Activated CD8-positive, alpha-beta memory T cell treated with anti-CD3 and anti-CD28 coated beads for 48 hours (primary cell): ENCODE measurements at places on chromosomes 5 and 9.

GRCh38 chr5:95524423-95524822, 30.4 kb downstream of the SKIC3 start:
- DNase-seq, result no peak

GRCh38 chr9:80222466-80223169, 650.9 kb downstream of the TLE4 start:
- no peak for DNase-seq

DNA sequence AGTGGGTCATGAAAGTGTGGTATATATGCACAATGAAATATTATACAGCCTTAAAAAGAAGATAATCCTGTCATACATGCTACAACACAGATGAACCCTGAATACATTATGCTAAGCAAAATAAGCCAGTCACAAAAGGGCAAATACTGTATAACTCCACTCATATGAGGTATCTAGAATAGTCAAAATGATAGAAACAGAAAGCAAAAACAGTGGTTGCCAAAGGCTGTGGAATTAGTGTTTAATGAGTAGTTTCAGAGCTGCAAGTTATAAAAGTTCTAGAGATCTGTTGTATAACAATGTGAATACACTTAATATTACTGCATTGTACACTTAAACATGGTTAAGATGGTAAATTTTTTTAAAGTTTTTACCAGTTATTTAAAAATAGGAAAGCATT, 135.0 kb downstream of the OXCT1 start:
- no peak for DNase-seq

- DNase-seq, result no peak
Observed at GRCh38 chr5:178751286-178751685, 20.8 kb upstream of the ZNF354A start.

DNA sequence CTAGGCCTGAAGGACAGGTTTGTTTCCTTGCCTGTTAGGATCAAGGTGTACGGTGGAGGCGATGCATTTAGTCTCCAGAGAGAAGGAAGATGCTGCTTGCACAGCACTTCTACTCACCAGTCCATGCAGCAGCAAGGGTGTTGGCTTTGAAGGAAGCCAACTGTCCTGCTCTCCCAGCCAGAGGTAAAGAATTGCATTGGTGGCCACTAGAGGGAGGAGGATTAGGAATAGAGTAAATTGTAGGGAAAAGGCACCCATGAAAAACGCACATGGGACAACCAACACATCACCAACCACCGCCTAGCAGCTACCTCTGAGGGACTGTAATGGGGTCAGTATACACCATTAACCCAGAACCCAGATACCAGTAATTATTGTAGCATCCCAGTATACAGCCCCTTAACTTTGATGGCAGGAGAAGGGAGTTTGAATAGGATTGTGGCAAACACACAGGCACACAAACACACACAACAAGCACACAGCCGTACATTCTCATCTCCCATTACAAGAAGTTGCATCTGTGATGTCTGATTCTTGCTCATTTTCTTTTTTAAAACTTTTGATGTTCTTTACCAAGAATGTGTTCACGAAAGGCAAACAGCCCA, 267.7 kb downstream of the ADAMTS6 start:
- no peak for DNase-seq

DNA sequence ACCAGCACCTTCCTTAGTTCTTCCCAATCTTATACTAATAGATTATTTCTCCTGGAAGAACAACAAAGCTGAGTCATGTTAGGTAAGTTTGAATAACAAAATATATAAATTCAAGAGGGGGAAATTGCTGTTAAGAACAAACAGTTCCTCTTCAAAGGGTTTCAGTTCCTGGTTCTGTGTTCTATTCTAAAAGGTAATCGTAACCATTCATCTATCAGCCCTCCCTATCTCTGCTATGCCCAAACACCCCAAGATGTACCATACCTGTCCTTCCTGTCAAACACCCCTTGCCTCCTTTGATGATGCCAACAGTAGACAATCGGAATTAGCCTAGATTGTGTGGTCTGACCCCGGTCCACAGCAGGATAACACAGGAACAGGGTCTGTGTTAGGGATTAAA, 4.2 kb upstream of the RNF180 start:
- DNase-seq, result no peak

GRCh38 chr5:139439013-139439903, at the start of gene DNAJC18:
TSS of gene DNAJC18 (minus strand) at chr5:139439525. CDS start at chr5:139439445, 80 bp downstream.
- peak; percentile 75 for DNase-seq

DNA sequence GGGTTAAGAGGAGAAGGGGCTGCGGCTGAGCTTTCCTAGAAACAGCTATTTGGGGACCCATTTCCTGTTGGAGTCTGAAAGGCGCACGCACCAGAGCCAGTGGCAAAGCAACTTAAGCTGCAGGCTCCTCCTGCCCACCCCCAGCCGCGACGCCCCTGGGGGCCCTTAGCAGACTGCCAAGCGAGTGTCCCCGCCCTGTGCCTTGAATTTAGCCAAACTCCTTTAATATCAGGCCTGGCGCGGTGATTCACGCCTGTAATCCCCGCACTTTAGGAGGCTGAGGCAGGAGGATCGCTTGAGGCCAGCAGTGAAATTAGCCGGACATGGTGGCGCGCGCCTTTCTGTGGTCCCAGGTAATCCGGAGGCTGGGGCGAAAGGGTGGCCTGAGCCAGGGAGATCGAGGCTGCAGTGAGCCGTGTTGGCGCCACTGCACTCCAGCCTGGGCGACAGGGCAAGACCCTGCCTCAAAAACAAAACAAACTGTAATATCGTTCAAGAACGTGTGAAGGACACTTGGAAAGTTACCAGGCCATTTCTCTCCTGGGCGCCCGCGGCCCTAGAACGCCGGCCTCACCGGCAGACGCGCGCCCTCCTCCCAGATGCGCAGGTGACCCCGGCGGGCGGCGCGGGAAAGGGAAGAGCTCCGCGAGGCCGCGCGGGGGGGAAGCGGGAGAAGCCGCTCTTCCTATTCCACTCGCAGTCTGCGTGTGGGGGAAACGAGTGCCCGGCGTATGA, 1.0 kb upstream of the F2R start:
- no peak for DNase-seq

GRCh38 chr5:138705007-138705406, 48.2 kb upstream of the CTNNA1 start:
- no peak for DNase-seq

DNA sequence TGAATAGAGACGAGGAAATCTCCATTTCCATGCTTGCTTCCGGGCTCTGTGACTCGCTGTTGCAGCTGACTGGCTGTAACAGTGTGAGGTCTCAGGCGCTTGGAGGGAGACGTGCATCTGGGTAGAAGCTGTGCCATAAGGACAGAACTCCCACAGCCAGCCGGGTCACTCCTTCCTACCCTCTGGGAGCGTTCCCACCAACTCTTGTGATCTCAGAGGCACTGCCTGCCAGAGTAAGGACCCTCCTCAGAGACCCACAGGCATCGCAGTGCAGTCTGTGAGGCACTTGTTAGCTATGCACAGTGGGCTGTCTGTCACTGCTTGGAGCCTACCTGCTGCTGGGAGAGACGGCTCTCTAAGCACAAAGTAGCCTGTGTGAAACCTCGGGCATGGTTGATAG, 203.4 kb upstream of the SEMA6A start:
- no peak for DNase-seq

- no peak for DNase-seq
Observed at GRCh38 chr5:119524485-119524884, 72.2 kb downstream of the HSD17B4 start.

- no peak for DNase-seq
Observed at GRCh38 chr5:119840175-119840574, 210.8 kb downstream of the FAM170A start.

DNA sequence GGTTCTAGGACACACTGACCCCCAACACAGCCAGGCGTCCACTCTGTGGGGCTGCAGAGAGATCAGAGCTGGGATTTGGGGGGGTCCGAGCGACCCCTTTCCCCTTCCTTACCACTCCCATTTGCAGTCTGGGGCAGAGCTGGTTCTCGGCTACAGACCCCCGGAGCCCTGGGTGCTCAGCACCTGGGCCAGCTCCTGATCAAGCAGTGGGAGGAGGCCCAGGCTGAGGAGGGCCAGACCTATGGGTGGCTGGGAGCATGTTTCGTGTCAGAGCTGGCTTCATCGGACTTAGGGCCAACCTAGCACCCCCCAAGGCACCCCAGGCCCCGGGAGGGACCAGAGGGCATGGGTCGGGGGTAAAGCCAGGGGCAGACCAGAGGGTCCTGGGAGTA, 7.6 kb downstream of the GRIN1 start:
- no peak for DNase-seq

DNA sequence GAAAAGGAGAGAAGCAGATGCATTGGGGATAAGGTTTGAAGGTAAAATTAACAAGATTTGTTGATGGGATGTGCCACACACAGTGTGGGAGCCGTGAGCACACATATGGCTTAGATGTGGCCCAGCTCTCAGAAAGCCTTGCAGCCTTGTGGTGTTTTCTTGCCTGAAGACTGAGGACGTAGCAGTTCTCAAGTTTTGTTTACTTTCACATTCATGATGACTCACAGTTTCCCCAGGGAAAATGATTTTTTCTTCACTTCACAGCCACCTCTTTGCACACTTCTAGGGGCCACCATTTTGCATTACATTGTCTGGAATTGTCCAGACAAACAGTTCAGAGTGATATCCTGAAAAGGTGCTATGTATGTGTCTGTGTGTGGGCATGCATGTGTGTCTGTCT, 126.2 kb downstream of the BASP1 start:
- no peak for DNase-seq

DNA sequence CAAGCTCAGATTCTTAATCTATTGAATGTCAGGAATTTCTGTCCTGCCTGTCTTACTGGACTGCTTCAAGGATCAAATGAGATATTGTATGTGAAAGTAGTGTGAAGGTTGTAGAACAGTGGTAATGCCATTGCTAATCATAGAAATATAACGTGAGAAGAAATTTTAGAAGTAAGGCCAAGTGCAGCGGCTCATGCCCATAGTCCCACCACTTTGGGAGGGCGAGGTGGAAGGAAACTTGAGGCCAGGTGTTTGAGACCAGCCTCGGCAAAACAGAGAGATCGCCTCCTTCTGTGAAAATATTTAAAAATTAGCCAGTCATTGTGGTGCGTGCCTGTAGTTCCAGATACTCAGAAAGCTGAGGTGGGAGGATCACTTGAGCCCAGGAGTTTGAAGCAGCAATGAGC, 5.1 kb upstream of the HSPA5 start:
- DNase-seq, result no peak

- no peak for DNase-seq
Observed at GRCh38 chr5:172063463-172064235, 57.2 kb upstream of the FBXW11 start.

- DNase-seq, result no peak
Observed at GRCh38 chr9:116635908-116636307, 51.2 kb upstream of the TRIM32 start.

DNA sequence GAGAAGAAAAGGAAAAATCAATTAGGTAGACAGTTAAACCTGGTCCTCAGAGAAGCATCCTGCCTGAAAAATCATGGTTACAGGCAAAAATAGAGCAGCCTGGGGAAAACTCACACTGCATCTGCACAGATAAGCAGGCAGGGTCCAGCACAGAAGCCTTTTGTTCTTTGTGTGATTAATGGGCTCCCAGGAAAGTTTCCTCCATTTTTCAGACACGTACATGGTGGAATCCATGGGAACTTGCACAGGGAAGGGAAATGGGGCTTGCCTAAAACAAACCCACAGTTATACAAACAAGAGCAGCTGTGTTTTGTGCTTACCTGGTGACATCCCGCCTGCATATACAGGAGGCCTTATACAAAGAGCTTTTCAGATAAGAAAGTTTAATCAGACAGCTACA, 243.9 kb upstream of the ATP10B start:
- DNase-seq, result no peak

GRCh38 chr5:40384782-40385390, 294.8 kb upstream of the PTGER4 start:
- no peak for DNase-seq

DNA sequence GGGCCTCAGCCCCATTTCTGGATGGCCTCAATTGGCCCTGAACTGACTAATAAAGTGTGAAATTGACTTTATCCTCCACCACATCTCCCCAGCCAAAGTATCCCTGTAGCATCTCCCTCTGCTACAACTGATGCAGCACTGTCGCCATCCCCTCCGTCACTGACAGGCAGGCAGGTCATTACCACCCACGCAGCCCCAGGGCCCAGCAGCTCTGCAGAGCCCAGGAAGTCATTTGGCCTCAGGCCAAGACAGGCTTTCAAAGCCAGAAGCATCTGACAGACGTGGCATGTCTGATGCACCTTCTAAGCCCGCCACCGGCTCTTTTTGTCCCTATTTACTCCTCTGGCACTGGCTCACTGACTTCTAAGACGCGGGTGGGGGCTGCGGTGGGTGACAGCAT, 65.3 kb downstream of the ARHGEF37 start:
- no peak for DNase-seq

GRCh38 chr9:137017791-137018497, 10.1 kb downstream of the ABCA2 start:
- no peak for DNase-seq

GRCh38 chr5:178469975-178470759, 120.0 kb downstream of the COL23A1 start:
- DNase-seq, result no peak

GRCh38 chr5:41143131-41143901, 70.0 kb downstream of the C6 start:
- DNase-seq, result no peak

GRCh38 chr5:133859073-133859472, 109.4 kb downstream of the C5orf15 start:
- no peak for DNase-seq

- DNase-seq, result no peak
Observed at GRCh38 chr5:38453921-38454320, 102.5 kb downstream of the LIFR start.

DNA sequence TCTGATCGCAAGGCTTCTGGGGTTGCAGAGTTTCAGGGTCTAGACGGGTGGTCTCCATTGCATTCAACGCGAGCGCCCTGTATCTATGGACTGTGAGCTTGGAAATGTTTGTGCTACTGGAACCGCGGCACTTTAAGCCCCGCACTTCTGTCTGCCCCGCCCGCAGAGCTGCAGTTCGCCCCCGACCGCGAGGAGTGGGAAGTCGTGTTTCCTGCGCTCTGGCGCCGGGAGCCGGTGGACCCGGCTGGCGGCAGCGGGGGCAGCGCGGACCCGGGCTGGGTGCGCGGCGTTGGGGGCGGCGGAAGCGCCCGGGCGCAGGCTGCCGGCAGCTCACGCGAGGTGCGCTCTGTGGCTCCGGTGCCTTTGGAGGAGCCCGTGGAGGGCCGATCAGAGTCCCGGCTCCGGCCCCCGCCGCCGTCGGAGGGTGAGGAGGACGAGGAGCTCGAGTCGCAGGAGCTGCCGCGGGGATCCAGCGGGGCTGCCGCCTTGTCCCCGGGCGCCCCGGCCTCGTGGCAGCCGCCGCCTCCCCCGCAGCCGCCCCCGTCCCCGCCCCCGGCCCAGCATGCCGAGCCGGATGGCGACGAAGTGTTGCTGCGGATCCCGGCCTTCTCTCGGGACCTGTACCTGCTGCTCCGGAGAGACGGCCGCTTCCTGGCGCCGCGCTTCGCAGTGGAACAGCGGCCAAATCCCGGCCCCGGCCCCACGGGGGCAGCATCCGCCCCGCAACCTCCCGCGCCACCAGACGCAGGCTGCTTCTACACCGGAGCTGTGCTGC, 1.0 kb downstream of the ADAMTS19 start:
- no peak for DNase-seq

GRCh38 chr9:85941966-85942912, 1.3 kb downstream of the NAA35 start:
- no peak for DNase-seq

- DNase-seq, result no peak
Observed at GRCh38 chr9:82726424-82727276, 336.3 kb downstream of the RASEF start.
